Activated T-cell treated with anti-CD3 and anti-CD28 coated beads, Interleukin-2, amount 50 U/mL, for 4 hours (primary cell): ENCODE measurements at places on chromosomes 4 and X. TPM values are rescaled to one million over a fixed set of nuclear protein-coding genes. Genes with fewer than 3 reads are reported as not detected.

BMX gene
- total RNA-seq = not detected

BGN gene
- 0.13 TPM for total RNA-seq

F11 gene
- not detected for total RNA-seq

ADGRA3 gene
- total RNA-seq = 11.1 TPM

HPSE gene
- total RNA-seq = 5.6 TPM

NKX3-2 gene
- total RNA-seq = not detected

CTAG1B gene
- total RNA-seq = not detected

TNMD gene
- total RNA-seq = not detected

- DNase-seq = no peak
Observed at GRCh38 chr4:56042225-56042624, 93.5 kb downstream of the CEP135 start.

DNA sequence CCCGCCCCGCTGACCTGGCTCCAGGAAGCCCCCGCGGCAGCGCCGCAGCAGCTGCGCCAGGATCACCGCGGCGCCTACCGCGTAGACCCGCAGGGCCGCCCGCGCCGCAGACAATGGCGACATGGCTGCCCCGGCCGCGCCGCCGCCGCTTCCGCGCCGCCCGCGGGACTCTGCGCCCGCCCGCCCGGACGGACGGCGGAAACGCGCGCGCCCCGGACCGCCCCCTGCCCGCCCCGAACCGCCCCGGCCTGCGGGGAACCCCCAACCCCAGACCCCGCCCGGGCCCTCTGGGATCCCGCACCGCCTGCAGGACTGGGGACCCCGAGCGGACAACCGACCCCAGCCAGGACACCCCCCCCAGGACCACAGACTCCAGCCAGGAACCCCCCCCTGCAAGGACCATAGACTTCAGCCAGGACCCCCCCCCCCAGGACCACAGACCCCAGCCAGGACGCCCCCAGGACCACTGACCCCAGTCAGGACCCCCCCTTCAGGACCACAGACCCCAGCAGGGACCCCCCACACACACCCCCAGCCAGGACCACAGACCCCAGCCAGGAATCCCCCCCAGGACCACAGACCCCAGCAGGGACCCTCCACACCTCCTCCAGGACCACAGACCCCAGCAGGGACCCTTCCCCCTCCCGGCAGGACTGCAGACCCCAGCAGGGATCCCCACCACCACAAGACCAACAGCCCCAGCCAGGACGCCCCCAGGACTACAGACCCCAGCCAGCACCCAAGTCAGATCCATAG is at the start of the genes DHRSX and ZBED1:
TSS of gene DHRSX (minus strand) at position 174 of the 756 bp plus-strand sequence. CDS start at position 123, 51 bp downstream.
TSS of gene ZBED1 (minus strand) at position 174 of the 756 bp plus-strand sequence. CDS start 10,257 bp downstream, outside the sequence.
- peak; percentile 36 for DNase-seq

DNA sequence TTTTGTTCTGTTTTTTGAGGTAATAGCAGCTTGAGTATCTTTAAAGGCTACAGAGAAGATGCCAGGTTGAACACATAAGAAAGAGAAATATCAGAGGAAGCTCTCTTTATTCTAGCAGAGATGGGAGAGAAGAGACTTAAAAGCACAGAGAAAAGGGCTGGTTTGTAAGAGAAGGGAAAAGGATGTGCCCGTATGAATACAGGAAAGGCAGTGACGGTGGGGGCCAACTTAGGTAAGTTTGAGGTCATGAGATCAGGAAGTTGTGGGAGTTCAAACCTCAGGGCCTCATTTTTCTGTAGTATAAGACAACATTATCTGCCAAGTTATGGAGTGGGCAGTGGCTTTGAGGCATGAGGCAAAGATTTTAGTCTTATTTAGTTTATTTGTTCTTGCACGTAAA is 121.3 kb upstream of the S100G start:
- DNase-seq = peak; percentile 7

DNA sequence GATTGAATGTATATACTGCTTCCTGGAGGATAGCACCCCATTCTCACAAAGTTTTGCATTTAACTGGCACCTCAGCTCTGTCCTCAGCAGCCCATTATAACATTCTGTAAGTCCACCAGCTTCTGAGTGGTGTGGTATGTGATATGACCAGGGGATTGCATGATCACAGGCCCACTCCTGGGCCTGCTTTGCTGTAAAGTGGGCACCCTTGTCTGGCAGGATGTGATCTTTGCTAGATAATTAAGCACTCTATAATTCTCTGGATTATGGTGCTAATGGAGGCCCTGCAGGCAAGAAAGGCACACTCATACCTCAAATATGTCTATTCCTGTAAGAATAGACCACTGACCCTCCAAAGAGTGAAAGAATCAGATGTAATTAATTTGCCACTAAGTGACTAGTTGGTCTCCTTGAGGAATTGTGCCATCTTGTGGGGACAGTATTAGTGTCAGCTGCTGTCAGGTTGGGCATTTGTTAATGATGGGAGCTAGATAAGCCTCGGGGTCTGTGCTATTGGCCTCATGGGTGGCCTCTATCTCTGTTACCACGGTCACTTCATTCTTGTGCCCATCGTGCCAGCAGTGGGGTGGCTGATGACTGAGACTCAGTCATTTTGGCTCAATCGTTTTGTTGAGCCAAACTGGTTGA is 2.2 kb upstream of the CFI start:
- DNase-seq = no peak

GRCh38 chr4:183173580-183174526 is 74.8 kb downstream of the WWC2 start:
- DNase-seq = no peak

GRCh38 chrX:29724316-29724715 is 491.0 kb upstream of the MAGEB2 start:
- DNase-seq = no peak

DNA sequence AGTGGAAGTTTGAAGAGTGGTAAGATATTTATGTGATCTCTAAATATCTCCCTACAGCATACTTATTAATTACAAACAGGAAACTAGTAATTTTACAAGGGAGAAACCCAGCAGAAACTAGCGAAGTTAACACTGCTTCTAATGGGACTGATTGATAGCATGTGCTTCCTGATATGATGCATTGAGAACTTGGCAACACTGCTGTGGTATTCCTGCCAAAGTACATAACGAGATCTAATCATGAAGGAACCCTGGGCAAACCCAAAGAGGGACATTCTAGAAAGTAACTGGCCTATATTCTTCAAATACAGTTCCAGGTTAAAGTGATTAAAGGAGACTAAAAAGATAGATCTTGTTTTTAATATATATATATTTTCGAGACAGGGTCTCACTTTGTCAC is 4.6 kb upstream of the GPR34 start:
- no peak for DNase-seq

DNA sequence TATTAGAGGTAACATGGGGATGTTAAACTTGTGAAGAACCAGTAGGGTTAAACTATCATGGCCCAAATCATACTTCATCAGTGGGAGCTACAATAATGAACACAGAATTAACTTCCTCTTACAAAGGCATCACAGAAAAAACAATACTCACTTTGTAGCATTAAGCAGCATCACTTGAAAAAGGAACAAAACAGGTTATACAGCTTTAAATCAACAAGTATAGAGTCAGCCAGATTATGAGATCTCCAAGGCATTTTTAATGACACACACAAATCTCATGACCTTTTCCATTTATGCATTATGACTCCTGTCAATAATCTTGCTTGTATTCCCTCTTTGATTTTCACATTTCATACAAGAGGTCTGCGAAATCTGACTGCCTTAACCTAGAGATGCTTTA is 18.3 kb downstream of the FBXL5 start:
- no peak for DNase-seq

DNA sequence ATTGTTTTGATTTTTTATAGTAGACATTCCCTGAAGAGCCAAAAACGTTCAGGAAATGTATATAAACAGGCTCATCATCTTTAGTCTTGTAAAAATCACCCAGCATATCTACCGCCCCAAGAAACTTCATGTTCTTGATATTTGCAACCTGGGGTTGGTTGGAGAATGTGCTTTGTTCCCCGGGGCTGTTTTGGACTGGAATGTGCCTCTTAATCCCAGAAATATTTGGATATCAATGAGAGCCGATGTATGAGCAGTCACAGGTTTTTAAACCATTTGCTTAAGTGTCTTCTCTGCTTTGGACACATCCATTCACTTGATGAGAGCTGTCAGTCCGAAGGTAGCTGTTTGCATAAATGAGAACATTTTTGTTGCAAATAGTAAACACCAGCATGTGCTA is 449.7 kb downstream of the PCDH7 start:
- DNase-seq = no peak

DNA sequence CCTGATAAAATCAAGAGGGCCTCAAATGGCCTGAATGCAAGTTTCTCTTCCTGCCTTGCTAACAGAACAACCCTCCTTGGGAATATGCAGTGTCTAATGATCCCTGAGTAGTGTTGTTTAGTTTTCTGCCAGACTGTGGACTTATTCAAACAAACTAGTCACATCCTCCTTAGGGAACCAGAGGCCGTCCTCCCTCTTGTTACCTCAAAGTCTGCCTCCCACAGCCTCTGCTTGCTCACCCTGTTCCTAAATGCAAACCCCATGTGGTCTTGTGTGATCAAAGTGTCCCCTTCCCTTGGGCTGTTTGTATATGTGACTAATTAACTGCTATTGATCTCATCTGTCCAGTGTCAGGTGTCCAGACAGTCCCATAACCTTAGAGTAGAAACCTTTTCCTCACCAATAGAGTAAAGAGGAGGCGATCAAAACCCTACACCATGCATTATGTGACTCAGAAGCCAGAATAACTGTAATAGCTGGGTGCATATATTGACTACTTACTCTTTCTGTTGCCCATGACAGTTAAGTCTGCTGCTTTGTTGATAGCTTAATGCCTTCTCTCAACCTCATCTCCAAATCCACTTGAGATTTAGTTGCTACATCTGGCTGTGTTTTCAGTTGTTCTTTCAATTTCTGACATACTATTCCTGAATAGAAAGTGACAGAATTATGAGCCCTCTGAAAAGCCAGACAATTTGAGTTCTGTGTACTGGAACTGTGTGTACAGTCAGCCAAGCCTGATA is 473.0 kb upstream of the NWD2 start:
- no peak for DNase-seq

DNA sequence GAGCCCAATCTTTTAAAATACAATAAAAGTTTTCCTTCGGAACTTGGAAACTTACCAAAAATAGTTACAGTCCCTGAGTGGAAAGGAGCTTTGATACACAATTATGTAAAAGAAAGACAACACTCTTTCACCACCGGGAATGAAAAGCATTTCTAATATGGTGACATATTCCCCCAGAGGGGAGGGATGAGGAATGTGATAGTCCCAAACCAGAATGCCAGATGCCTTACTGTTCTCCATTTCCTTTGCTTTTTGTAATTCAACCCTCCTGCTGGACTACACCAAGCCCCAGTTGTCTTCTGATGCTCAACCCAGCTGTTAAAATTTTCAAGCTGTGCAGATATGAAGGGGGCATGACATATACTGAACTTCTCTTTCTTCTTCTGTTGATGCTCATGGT is 4.1 kb downstream of the PRIMPOL start:
- no peak for DNase-seq

DNA sequence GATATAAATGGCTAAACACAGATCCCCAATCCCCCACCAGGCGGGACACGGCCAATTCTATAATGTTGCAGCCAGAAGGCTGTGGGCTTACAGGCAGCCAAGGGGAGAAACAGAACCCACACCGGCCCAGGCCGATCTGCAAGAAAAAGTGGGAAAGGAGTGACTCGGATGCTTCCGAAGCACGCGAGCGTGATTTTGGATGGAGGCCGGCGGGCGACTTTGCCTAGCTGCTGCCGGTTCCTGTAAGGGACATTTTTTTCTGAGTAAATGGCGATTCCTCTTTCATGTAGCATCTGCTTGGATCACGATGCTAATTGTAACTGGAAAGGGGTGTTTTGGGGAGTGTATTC is 470.2 kb downstream of the PCDH19 start:
- DNase-seq = no peak

GRCh38 chrX:154373340-154374306 is 811 bp downstream of the FLNA start:
- no peak for DNase-seq

- DNase-seq = no peak
Observed at GRCh38 chrX:134210465-134210864, 26.5 kb upstream of the CCDC160 start.

- no peak for DNase-seq
Observed at GRCh38 chrX:54248309-54248708, 65.3 kb upstream of the FAM120C start.

DNA sequence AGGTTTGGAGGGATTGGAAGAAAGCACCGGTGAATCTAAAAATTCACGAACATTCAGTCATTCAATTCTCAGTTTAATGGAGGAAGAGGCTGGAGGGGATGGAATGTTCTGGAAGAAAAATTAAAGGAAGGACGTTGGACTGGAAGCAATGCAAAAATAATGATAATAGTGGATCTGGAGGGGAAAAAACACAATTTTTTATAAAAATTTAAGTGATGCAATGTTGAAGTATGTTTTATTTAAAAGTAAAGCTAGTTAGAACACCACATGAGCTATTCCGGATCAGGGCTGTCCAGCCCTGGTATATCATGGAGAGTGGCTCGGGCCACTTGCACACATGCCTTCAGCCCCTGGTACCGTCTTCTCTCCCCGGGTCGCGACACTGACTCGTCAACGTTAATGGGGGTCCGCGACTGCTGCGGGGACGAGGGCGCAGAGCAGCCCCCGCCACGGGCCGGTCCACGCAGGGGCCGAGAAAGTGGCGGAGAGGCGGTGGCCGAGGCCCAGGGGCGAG is 204.6 kb downstream of the TENM3 start:
- no peak for DNase-seq

- no peak for DNase-seq
Observed at GRCh38 chr4:119136546-119136945, 914 bp downstream of the MYOZ2 start.

- no peak for DNase-seq
Observed at GRCh38 chr4:85778632-85779131, 303.7 kb downstream of the ARHGAP24 start.

DNA sequence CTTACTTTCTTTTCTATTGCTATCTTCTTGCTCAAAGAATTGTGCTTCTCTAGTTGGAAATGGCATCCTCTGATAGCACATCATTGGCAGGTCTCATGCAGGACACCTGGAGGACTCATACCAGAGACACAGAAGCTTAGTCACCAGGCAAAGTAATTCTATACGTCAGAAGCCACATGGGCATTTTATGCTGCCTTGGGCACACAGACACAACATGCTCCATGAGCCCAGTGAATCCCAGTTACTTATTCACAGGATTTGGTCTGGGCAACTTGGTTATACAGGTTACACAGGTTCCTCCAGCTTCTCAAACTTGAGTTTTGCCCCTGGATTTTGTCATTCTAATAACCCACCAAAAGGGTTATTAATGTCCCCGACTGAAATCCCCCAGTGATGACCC is 7.1 kb downstream of the RASSF6 start:
- DNase-seq = no peak

- no peak for DNase-seq
Observed at GRCh38 chrX:6759655-6760375, 224.9 kb upstream of the VCX3A start.

GRCh38 chrX:154827194-154828015 is 7.1 kb downstream of the SMIM9 start:
- no peak for DNase-seq

- no peak for DNase-seq
Observed at GRCh38 chr4:90145319-90145718, 18.1 kb downstream of the CCSER1 start.

DNA sequence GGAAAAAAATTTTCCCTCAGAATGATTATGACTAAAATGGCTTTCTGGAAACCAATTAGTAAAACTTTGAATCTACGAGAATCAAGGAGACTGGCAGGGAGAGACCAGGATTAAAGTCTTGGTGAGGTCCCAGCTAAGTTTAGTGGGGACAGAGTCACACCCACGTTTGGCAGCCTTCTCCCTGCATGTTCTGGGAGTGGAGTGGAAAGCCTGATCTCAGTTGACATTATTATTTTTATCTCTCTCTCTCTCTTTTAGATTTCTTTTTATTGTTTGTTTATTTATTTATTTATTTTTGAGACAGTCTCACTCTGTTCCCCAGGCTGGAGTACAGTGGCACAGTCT is 67.8 kb downstream of the MED28 start:
- no peak for DNase-seq

GRCh38 chr4:24519649-24520048 is 64.7 kb downstream of the DHX15 start:
- DNase-seq = no peak
